ENCODE measurements at places on chromosomes 7 and 10.

DNA sequence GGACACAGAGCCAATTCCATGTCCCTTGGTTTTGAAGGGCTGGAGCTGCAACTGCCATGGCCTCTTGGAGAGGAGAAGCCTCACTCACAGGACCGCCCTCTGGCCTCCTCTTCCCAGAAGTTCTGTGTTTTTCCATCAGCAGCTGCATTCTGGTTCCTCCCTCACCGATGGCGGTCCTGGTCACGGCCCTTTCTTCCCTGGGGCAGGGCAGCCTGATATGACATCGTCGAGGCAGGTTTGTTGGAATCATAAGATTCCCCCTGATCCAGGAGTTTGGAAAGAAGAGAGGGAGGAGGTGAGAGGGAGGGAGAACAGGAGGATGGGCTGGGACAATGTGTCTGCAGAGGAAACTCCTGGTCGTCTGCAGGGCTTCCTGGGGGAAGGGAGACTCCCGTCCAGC lies 82.7 kb upstream of the PDZD8 start:
- DNase-seq, result no peak

- no peak for DNase-seq
Measured at GRCh38 chr7:19268737-19269136, 123.5 kb upstream of the FERD3L start.

- DNase-seq, result no peak
Measured at GRCh38 chr10:126836009-126836408, 69.2 kb upstream of the DOCK1 start.

- DNase-seq, result no peak
Measured at GRCh38 chr10:108303149-108303548, 1138.6 kb upstream of the SORCS1 start.

GRCh38 chr10:101397140-101397539 lies 43.2 kb downstream of the BTRC start:
- DNase-seq, result no peak

DNA sequence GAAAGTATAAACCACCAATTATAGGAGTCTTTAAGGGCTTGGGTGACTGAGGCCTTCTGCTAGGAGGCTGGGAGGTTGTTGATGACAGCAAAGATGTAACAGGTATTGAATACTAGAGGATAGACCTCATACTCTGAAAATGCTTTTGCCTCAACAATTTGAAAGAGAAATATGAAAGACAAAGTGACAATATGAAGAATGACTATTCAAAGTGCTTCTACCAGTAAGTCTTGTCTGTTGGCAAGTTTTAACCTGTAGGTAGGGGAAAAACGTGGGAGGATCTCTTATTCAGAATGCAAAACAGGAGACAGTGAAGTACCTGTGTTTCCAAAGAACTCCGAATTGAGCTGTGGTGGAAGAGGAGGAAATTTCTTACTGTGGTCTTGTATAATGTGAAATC lies 38.2 kb downstream of the GBF1 start:
- DNase-seq, result no peak

DNA sequence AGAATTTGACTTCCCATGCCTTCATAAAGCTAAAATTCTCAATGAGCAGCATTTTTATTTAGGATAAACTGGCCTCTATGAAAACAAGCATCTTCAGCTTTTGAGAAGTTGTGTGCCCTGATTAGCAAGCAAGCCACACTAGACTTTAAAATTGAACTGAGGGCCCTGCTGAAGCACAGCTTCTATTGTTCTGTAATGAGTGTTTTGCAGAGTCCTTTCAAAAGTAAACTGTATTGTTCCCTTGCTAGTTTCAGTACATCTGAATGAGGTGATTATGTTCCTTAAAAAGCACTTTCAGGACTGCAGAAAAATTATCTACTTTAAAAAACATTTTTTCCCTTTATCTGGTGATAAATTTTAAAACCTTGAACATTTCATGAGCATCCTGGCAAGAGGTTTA lies 113.3 kb upstream of the PRPS1L1 start:
- DNase-seq, result no peak

- DNase-seq, result no peak
Measured at GRCh38 chr10:33930079-33930478, 595.6 kb upstream of the NRP1 start.

GRCh38 chr10:132541601-132542011 lies 4.0 kb downstream of the INPP5A start:
- DNase-seq, result peak; percentile 30

GRCh38 chr7:141430455-141431139 lies 120.6 kb upstream of the AGK start:
- DNase-seq, result no peak

DNA sequence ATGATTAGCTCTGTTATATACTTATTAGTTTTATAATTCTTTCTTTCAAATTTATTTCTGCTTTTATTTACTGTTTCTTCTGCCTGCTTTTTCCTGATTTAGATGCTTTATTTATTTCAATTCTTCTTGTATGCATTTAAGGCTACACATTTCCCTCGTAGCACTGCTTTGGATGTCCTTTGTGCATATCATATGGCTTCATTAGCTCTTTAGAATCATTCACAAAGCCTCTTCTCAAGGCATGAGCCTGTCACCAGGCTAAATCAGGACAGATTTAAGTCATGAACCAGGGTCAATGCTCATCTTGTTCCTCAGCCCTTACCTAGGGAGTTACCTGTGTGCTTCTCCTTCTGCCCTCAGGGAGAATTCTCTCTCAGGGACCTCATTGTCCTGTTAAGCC lies 56.3 kb downstream of the BAMBI start:
- no peak for DNase-seq

DNA sequence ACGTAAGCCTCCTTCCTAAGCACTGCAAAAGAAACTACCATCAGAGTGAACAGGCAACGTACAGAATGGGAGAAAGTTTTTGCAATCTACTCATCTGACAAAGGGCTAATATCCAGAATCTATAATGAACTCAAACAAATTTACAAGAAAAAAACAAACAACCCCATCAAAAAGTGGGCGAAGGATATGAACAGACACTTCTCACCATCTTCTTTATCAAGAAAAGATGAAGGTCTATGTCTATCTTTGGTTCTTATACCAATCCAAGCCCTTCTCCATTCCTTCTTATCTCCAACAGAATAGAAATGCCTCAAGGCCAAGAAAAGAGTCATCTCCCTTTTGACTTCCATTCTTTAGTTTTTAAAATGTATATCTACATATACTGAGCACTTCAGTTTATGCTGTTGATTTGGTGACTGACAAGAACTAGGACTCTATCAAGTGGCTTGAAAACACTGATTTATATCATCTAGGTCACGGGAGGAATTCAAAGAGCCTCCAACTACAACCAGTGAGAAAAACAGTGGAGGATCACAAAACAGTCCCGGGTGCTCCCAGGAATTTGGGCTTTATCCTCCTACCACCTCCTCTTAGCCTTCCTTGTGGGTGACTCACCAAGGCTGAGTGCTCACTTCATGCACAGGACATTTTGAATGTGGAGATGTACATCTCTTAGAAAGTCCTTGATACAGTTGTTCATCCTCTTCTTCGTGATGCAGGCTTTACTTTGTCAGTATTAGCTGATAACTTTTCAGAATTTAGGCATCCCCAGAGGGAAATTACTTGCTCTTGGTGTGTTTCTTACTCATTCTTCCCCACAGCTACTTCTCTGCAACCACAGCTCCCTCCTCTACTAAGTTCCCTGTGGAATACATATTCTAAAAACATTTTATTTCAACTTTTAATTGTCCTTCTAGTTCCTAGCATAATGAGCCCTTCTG lies 15.4 kb downstream of the TAS2R41 start:
- no peak for DNase-seq

- no peak for DNase-seq
Measured at GRCh38 chr10:109889867-109890266, 33.4 kb downstream of the XPNPEP1 start.

- no peak for DNase-seq
Measured at GRCh38 chr10:126064512-126064911, 168.1 kb downstream of the FANK1 start.

DNA sequence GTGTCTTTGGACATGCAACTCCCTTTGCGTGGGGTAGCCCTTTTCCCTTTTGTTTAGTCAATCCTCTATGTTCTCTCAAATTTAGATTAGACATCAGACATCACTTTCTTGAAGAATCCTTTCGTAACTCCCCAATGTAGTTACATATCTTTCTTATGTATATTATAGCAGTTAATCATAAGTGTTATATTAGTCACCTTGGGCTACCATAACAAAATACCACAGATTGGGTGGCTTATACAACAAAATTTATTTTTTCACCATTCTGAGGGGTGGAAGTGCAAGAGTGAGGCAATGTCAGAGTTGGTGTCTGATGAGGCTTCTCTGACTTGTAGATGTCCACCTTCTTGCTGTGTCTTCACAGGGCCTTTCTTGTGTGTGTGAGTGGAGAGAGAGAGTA lies 105.7 kb downstream of the PHTF2 start:
- no peak for DNase-seq

GRCh38 chr10:62005687-62006086 lies 104.2 kb downstream of the ARID5B start:
- no peak for DNase-seq

DNA sequence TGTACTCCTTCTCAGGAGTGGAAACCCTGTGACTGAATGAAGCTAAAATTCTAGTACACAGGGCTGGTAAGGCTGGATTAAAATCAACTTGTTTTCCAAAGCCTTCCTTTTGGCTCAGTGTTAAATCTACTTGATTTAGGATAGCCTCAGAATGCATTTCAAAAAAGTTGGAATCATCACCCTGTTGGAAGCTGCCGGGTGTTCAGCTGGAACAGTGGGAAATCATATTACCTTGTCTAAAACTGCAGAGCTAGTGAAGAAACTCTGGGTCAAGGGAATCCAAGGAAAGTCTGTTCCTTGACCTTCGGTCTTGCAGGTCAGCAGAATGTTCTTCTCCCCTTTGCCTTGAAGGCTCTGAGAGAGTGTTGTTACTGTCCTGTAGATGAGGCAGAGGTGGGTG lies 252.1 kb upstream of the INHBA start:
- no peak for DNase-seq

DNA sequence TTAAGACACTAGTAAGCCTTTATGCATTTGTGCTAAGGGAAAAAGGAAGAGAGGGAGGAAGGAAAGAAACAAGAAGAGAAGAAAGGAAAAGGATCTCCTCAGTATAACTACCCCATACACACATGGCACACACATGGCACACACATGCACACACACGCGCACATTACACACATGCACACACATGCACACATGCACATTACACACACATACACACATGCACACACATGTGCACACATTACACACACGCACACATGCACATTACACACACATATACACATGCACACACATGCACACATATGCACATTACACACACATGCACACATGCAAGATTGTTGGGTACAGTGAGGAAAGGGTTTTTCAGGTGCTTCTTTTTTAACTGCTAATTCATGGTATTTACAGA lies 311.2 kb downstream of the SKIDA1 start:
- no peak for DNase-seq

- no peak for DNase-seq
Measured at GRCh38 chr10:8061274-8062211, 7.1 kb downstream of the GATA3 start.

GRCh38 chr7:134075799-134076198 lies 51.3 kb upstream of the LRGUK start:
- no peak for DNase-seq

GRCh38 chr10:125158601-125159485 lies 1.5 kb downstream of the CTBP2 start:
- DNase-seq, result no peak

GRCh38 chr10:106557053-106557452 lies 607.5 kb downstream of the SORCS1 start:
- no peak for DNase-seq

DNA sequence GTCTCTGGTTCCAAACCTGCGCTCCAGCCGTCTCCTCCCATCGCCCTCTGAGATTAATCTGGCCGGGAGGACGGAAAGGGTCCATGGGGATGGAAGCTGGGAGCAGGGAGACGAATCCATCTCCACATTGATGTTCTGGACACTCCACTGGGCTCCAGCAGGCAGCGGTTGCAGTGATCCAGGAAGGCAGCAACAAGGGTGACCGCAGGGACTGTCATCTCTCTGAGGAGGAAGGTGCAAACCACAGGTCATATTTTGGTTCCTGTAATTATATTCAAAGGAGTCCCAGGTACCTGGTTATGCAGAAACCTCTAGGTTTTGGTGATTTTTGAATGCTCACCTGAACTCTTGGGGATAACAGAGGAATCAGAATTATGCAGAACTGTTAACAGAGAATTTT lies 54.8 kb downstream of the EVX1 start:
- DNase-seq, result no peak

DNA sequence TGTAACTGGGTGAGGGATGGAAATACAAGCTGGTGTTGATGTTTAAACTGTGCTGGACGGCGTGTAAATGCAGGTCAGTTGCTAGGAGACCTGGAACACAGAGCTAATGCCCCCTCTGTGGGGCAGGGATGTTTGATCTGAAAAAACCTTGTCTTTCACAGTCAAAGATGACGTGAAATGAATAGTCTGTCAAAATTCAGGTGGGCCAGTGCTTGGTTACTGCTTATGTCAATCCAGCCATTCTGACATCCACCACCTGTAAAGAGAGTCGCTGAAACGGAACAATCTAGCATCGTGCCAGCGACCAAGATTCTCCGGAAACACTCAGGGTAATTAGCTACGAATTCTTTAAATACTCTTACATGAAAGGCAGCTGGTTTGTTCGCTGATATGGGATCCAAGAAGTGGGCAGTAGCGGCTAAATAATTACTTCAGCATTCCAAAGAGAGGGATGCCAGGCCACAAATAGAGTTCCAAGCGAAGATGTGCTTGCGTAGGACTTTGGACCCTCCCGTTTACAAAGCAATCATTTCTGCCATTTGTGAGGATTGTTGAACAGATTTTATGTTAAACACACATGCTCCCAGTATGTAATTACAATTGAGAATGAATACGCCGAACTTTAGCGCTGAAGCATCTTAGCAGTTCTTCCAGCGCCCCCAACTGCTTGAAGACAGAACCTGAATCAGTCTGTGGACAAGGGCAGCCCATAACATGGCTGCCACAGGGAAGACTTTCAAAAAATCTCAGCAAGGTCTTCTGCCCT lies 7.3 kb upstream of the ASB4 start:
- DNase-seq, result no peak

DNA sequence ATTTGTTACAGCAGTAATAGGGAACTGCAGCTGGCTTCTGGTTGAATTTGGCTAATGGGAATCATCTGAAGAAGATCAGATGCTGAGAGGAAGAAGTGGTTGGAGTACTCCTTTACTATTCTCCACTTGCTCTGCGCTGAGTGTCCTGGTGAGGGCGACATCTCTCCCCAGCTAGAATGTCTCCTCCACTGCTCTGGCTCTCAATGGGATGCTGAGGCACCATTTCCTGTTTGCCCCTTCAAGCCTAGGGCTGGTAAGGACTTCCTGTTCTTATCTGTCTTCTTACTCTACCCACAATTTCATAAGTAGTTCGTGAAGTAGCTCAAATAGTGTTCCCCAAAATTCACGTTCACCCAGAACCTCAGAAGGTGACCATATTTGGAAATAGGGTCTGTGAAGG lies 43.2 kb upstream of the TES start:
- DNase-seq, result no peak

GRCh38 chr7:91690541-91691070 lies 189.9 kb downstream of the MTERF1 start:
- no peak for DNase-seq

GRCh38 chr10:95466436-95466835 lies 94.7 kb downstream of the SORBS1 start:
- no peak for DNase-seq

GRCh38 chr7:107687656-107688055 lies 27.0 kb downstream of the SLC26A4 start:
- DNase-seq, result no peak
